ENCODE measurements at places on chromosomes 4 and X. TPM values are rescaled to one million over a fixed set of nuclear protein-coding genes. Genes with fewer than 3 reads are reported as not detected.

The TRPC3 gene
- not detected for total RNA-seq

The TECRL gene
- not detected for total RNA-seq

The RPL36A gene
- total RNA-seq: 2,007 TPM

The XAGE1A gene
- not detected for total RNA-seq

The FRMPD3 gene
- total RNA-seq: not detected

The POU4F2 gene
- not detected for total RNA-seq

The SMIM10 gene
- not detected for total RNA-seq

The SPANXN3 gene
- not detected for total RNA-seq

The PARM1 gene
- 6.9 TPM for total RNA-seq
